ENCODE measurements at places on chromosomes 1 and 21.

DNA sequence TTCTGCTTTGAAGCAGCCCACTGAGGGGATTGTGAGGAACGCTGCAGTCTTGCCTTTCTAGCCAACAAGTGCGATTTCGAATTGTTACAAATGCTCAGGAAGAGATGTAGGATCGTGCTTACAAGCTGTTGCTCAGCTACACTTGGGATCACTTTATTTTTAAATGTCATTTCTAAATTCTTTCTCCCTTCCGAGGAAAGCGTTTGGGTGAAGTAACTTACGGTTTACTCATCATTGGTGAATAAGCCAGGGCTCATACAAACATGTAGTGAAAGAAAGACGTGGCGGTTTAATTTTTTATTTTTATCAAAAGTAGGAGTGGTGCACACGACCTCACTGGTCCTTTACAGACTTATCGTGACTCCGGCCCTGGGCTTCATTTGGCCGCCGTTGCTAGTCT lies 386.6 kb downstream of the KIF26B start:
- DNase-seq: no peak

- no peak for DNase-seq
Observed at GRCh38 chr1:48292706-48293105, 70.2 kb downstream of the SLC5A9 start.

GRCh38 chr1:56551691-56552090 lies 27.7 kb downstream of the PLPP3 start:
- no peak for DNase-seq

GRCh38 chr1:184017306-184017705 lies 20.2 kb downstream of the COLGALT2 start:
- no peak for DNase-seq

- no peak for DNase-seq
Observed at GRCh38 chr21:41043014-41043413, 124.9 kb upstream of the BACE2 start.

DNA sequence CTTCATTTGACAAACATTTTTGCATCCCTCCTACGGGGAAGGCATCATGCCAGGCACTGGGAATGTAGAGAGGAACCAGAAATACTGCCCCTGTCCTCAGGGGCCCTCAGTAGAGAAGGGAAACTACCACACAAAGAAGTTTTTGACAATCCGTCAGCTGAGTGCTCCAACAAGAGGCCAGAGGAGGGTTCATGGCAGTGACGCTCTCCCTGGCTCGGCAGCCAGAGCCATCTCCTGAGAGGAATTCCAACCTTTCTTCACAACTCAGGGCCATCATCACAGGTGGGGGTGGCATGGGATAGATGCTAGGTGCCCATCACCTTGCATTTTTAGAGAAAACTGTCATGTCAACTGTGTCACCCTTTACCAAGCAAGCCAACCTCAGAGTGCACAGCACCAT lies 154.1 kb downstream of the HIVEP3 start:
- DNase-seq: no peak

DNA sequence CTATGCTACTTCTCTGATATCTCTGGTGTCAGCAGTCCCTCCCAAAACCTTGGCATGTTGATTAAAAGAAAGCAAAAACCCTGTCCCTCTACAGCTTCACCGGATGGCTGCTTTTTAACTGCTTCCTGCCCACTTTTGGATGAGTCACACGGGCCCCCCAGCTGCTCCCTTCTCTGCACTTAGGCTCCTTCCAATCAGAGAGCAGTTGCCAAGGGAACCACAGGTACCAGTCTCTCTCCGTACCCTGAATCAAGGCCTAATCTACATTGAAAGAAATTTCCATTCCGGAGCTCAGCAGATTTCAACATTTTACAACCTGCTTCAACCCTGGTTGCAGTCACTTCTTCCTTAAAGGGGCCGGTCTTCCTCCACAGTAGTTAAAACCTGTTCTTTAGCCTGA lies 70.6 kb upstream of the GJB5 start:
- DNase-seq: no peak

- no peak for DNase-seq
Observed at GRCh38 chr1:101039245-101039644, 13.7 kb upstream of the DPH5 start.

DNA sequence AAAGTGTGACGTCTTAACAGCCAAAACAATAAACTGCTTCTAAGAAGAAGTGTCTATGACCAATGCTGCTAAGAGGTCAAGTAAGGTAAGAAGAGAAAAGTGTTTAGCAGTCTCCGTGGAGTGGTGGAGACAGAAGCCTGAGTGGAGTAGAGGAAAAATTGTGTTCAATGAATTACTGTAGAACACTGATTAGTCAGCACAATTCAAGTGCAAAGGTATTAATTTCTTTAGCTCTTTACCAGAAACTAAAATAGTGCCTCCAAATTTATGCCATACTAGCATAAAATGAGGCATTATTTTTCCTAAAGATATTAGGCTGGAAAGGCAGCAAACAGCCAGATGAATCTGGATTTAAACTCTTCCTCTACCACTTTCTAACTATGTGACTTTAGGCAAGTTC lies 56.1 kb downstream of the PIK3R3 start:
- no peak for DNase-seq

GRCh38 chr1:228989992-228990827 lies 254.9 kb downstream of the RHOU start:
- DNase-seq: no peak

- no peak for DNase-seq
Observed at GRCh38 chr1:118303534-118303933, 118.5 kb upstream of the SPAG17 start.

DNA sequence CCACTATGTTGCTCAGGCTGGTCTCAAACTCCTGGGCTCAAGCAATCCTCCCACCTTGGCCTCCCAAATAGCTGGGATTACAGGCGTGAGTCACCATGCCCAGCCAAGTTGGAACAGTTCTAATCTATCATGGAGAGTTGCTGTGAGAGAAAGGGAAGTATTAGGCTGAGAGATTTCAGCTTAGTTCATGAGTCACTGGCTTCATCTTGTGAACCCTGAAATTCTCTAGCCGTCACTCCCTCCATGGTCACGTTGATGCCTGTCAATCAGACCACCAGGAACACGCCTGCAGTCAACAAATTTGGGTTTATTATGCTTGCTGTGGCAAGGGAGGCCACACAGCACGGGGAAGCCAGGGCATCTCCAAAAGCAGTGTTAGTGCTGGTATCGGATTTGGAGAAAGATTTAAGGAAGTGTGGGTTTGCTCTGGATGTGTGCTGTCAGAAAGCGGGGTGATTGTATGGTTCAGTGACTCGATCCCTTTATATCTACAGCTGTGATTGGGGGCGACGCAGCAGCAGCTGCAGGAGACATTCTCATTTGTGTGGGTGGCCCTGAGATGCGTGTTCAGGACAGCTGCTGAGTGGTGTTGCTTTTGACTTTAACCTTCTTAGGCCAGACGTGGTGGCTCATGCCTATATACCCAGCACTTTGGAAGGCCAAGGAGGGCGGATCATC lies 18.7 kb downstream of the UQCRHL start:
- no peak for DNase-seq

- DNase-seq: no peak
Observed at GRCh38 chr1:34129630-34130029, 35.4 kb downstream of the CSMD2 start.

DNA sequence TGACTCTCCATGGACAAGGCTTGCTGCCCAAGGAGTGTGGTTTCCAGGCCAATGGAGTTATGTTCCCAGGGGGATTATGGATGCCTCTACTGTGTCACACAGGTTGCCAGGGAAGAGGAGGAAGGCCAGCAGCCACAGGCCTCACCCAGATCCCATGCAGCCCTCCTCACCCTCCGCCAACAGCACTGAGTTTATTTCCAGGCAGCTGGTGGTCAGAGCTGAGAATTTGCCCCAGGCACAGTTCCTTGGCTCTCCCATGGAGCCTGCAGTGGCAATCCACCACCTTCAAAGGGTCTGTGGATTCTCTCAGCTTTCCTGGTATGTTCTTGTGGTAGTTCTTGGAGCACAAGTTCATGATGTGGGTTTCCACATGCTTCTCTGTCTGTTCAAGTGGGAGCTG lies 79.2 kb downstream of the NTNG1 start:
- DNase-seq: no peak

GRCh38 chr1:201818971-201819750 lies 9.8 kb upstream of the IPO9 start:
- no peak for DNase-seq

GRCh38 chr1:234992065-234992464 lies 136.6 kb downstream of the TOMM20 start:
- DNase-seq: no peak

DNA sequence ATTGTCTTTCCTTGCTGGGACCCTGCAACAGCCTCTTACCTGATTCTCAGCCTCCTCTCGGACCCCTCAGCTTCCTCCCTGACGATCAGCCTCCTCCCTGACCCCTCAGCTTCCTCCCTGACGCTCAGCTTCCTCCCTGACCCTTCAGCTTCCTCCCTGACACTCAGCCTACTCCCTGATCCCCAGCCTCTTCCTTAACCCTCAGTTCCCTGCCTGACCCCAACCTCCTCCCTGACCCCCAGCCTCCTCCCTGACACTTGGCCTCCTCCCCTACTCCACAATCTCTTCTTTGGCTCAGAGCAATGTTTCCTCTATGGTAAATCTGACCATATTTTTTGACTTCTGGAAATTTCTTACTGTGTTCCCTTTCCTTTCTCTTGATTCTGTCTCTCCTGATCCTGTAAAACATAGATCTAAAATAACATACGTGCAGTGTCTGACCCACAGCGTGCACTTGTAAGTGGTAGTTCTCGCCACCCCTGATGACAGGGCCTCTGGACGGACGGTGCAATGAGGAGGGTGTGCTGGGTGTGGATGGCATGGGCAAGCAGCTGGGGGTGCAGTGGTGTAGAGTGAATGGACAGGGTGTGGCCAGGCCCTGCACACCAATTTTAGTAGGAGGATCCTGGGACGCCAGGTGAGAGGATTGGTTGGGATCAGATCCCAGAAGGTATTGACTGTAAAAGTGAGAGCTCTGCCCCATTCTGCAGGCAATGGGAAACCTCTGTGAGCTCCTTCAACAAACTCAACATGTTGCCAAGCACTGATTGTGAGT lies 264.1 kb downstream of the FOXD2 start:
- no peak for DNase-seq

DNA sequence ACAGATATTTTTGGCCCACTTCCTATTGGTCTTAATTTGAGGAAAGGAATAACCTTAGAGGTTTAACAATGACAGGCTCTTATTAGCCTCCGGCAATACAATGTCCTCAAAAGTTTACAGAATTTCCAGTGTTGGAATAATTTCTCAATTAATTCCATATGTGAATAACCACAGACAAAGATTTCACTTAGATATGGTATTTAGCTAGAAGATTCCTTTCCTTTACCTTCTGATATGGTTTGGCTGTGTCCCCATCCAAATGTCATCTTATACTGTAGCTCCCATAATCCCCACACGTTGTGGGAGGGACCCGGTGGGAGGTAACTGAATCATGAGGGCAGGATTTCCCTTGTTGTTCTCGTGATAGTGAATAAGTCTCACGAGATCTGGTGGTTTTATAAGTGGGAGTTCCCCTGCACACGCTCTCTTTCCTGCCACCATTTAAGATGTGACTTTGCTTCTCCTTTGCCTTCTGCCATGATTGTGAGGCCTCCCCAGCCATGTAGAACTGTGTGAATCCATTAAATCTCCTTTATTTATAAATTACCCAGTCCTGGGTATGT lies 54.9 kb upstream of the RGS7 start:
- no peak for DNase-seq

GRCh38 chr1:1084372-1085170 lies 10.5 kb upstream of the RNF223 start:
- DNase-seq: no peak

- DNase-seq: no peak
Observed at GRCh38 chr1:62263814-62264353, 55.4 kb downstream of the KANK4 start.

GRCh38 chr1:30756545-30757351 lies 826 bp downstream of the LAPTM5 start:
- DNase-seq: peak; percentile 39

- no peak for DNase-seq
Observed at GRCh38 chr1:45246760-45247159, 40.4 kb upstream of the ZSWIM5 start.

GRCh38 chr1:176944606-176945005 lies 219.9 kb downstream of the ASTN1 start:
- DNase-seq: no peak

GRCh38 chr1:54806931-54807611 lies 5.9 kb upstream of the TTC22 start:
- DNase-seq: no peak

GRCh38 chr1:41662061-41662764 lies 177.7 kb upstream of the EDN2 start:
- peak; percentile 71 for DNase-seq

DNA sequence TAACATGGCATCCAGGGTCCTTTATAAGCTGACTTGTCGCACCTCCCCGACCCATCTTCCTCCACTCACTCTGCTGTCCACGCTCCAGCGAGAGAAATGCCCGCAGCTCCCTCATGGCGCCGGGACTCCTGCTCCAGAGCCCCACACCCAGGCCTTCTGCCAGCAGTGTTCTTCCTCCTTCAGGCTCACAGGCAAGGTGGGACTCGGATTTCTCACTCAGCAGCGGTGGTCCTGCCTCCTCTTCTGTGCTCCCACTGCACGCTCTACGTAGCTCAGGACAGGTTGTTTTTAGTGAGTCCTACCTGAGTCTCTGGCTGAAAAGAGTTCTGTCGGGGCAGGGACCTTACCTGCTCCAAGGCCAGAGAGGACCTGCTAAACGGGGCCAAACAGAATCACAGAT lies 11.2 kb downstream of the THEMIS2 start:
- no peak for DNase-seq

GRCh38 chr1:241998412-241998921 lies 431 bp downstream of the MAP1LC3C start:
- peak; percentile 20 for DNase-seq

GRCh38 chr1:205162301-205162700 lies 40.5 kb upstream of the RBBP5 start:
- DNase-seq: no peak

GRCh38 chr1:31154000-31154631 lies 85.6 kb downstream of the NKAIN1 start:
- DNase-seq: no peak

DNA sequence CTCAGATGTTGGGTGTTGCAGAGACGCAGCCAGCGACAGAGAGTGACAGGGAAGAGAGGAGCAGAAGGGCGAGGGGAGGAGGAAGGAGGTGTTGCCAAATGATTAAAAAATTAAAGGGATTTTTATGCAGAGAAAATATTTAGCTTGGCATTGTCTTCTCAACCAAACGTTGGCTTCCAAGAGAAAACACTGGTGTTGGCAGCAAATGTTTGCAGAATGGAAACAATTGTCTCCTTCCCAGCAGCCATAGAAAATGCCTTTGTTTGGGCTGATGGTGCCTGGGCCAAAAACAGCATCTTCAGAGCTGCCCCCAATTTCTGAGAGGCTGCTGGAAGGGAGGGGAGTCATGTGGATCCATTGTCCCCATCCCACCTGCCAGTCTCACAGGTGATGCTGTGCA lies 29.7 kb upstream of the GRIK3 start:
- no peak for DNase-seq

DNA sequence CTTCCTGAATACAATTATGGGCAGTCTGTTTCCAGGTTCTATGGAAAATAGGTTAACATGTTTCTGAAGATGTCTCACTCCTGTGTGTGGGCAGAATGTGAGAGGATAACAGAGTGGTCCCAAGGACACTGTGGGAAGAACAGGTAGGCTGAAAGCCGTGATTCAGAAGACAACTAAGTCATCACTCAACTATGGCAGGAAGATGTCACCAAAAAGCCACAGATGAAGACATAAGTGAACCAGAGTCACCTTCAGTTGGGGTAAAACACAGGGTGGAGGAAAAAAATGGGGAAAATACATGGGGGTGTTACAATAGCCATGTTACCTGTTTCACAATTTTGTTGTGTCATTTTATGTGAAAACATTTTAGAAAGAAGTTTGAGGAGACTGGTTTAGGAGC lies 75.1 kb downstream of the UCHL5 start:
- DNase-seq: no peak

GRCh38 chr1:55894521-55894920 lies 679.4 kb upstream of the USP24 start:
- DNase-seq: no peak
